ENCODE measurements at places on chromosomes 5 and 9.

GRCh38 chr5:171806976-171807747 is 21.5 kb downstream of the SMIM23 start:
- DNase-seq: no peak

DNA sequence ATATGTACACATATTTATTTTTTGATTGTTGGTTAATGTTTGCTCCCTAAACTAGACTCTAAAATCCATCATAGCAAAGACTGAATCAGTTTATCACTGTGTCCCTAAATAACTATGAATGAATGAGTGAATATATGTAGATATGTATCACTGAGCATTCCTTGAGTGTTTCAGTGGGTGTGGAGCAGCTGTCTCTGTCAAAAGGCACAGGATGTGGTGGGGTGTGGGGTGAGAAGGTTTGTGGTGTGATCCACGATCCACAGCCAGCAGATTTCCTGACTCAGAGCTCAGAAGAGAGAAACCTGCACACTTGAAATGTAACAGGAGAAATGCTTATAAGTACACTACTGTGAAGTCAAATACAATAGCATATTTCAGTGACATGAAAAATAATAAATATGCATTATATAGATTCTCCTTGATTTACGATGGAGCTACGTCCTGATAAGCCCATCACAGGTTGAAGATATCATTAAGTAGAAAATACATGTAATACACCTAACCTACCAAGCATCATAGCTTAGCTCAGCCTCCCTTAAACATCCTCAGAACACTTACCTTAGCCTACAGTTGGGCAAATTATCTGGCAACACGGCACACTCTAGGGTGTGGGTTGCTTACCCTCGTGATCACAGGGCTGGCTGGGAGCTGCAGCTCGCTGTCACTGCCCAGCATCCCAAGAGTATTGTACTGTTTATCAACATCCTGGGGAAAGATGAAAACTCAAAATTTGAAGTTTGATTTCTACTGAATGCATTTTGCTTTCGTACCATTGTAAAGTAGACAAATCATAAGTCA is 287.0 kb downstream of the GAS1 start:
- DNase-seq: no peak

- no peak for DNase-seq
Measured at GRCh38 chr5:19880859-19881436, 107.1 kb downstream of the CDH18 start.

DNA sequence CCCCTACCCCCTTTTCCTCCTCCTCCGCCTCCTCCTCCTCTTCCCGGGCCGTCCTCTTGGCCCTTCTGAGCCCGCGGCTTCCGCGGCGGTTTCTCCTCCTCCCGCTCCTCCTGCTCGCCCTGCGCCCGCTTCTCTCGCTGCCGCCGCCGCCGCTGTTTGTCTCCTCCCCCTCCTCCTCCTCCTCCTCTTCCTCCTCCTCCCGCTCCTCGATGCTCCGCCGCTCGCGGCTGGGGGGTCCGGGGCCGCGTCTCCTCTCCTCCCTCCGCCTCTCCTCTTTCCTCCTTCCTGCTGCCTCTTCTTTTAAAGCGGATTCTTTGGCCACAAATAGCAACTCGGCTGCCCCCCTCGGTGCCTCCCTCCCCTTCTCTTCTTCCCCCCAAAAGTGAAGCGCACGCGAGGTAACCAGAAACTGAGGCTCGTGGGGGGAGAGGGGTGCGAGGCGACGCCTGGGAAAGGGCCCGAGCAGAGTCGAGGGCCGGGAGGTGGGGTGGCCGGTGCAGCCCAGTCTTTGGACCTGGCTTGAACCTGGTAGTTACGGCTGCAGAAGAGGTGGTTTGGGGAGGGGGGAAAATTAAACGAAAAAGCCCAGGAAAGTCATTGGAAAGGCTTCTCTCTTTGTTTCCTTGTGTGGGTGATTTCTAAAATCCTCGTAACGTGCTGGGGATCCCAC is 1058.5 kb upstream of the DMAC1 start:
- DNase-seq: no peak

DNA sequence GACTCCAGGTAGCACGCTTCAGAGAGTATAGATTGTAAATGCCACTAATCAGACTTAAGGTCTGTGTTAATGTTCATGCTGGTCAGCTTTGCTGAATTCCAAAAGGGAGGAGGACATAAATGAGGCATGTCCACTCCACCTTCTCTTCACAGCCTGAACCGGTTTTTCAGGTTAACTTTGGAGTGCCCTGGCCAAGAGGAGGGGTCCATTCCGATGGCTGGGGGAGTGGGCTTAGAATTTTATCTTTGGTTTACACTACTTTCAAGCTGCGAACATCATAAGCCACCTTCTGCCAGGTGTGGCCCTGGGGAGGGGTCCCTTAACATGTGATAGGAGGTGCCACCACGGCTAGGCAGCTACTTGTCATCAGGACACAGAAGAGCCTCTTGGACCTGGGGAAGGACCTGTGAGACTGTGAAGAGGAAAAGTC is 24.2 kb downstream of the ABO start:
- DNase-seq: no peak

DNA sequence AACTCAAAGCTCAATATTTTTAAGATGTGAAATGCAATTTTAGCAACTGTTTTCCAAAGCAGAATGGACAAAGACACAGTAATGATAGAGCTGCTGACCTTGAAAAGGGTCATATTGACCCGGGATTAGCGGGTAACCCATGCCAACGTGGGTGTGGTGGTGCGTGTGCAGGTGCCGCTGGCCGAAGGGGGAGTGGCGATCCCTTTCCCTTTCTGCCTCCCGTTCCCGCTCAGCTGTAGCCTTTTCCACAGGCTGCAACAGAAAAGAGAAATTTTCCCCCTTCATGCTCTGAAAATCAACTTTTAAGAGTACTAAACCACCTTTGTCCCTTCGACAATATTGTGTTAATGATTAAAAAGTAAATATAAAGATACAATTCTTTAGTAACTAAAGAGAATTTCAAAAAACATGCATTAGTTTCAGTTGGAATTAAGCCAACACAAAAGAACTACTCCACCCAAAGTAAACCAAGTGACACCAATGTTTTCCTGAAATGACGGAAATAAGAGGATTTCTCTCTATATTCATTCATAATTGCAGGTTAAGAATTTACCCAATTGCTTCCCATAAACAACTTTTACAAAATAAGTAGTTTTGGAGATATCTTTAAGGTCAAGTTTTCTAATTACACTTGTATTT is 105.2 kb downstream of the ZNF608 start:
- DNase-seq: no peak

GRCh38 chr9:123497830-123498229 is 141.8 kb downstream of the CRB2 start:
- no peak for DNase-seq

DNA sequence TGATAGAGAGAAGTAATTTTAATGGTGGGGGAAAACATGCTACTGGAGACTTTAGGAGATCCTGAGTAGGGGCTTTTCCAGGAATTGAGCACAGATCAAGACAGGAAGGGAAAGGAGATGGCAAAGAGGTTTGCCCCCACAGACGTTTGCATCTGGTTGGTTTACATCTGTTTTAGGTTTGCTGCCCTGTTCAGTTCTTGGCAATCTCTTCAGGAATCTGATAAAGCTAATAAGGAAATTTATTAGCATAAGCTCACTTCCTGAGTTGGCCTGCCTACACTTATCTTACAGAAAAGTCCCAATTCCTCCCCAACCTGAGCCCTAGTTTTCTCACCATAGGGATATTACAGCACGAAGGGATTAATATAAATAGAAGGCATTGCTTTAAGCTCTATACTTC is 3.4 kb upstream of the CFAP95 start:
- no peak for DNase-seq

- DNase-seq: no peak
Measured at GRCh38 chr9:136672431-136673087, 9.8 kb downstream of the EGFL7 start.

GRCh38 chr5:41695920-41696582 is 174.2 kb downstream of the OXCT1 start:
- DNase-seq: no peak

DNA sequence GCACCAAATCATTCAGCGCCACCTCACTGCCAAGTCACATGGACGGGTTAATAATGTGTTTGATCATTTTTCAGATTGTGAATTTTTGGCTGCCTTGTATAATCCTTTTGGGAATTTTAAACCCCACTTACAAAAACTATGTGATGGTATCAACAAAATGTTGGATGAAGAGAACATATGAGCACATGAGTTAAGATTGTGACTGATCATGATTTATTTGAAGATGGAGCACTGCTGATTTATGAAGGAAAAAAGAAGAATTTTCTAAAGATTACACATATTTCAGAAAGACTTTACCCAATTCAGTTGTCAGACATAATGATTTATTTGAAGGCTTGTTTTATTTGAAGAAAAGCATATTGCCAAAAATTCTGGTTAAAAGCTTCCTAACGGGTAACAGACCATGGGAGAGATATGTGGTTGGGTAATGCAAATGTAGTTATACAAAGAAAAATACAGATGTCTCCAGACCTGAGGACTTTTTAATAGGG is 37.4 kb downstream of the TNFAIP8 start:
- DNase-seq: no peak

DNA sequence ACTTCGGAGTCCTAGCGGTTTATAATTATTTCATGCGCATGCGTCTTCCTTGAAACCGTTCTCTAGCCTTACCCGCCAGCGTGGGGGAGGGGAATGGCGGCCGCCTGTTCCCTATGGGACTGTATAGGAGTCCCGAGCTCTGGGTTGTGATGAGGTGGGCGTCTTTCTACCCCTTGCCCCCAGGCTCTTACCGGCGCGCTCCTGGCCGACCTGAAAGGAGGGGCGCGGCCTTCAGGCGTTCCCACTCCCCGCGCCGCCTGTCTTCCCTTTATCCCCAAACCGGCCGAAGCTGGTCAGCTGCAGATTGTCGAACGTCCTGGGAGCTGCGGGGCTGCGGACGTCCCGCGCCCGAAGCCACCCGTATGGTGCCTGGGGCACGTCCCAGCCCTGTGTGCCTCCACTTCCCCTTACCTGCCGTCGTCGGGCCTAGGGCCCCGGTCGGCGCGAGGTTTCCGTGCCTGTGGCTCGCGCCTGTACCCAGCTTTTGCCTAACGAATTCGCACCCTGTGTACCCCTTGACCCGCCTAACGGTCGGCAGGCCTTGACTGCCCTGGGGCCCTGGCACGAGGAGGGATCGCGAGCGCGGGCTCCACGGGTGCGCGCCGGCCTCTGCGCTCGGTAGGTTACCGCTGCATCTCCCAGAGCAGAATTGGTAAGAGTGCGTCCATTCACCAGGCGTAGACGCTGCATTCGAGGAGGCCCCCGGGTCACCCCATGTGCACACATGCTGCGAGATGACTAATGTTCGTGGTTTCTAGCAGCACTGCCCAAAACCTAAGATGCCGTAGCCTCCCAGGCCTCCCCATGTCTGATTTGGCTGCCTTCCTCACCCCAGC is 653 bp upstream of the HNRNPH1 start:
- no peak for DNase-seq
